ENCODE measurements at places on chromosomes 13 and 19. TPM values are rescaled to one million over a fixed set of nuclear protein-coding genes. Genes with fewer than 3 reads are reported as not detected.
A peak's percentile ranks its signal among the peaks of the same experiment; 100 is the strongest.

The C5AR2 gene
- 0.12 TPM for polyA plus RNA-seq

GRCh38 chr13:101706651-101707050 is 254.2 kb downstream of the ITGBL1 start:
- peak; percentile 61 for DNase-seq

GRCh38 chr19:4431808-4432674 is 25.6 kb downstream of the UBXN6 start:
- no peak for DNase-seq

- no peak for DNase-seq
Measured at GRCh38 chr13:111526922-111527321, 206.5 kb downstream of the TEX29 start.

GRCh38 chr19:54875506-54875905 is 1.5 kb downstream of the FCAR start:
- DNase-seq: no peak

DNA sequence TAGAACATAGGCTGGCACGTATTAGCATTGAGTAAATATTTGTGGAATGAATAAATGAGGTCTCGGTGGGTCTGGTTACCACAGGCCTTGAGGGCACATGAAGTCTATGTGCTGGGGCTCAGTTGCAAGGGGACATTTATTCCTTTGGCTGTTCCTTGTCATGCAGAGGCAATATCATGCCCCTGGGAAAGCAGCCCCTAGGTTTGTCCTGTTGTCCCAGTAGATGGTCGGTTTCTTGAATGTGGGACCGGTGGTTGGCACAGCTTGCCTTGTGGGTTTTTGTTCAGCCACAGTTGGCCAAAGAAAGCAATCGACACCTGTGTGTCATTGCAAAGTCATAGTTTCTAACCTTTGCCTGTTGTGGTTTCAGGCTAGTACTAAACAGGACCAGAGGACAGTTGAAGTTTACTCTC is 24.7 kb upstream of the GPR183 start:
- no peak for DNase-seq

- DNase-seq: no peak
Measured at GRCh38 chr19:10773969-10774368, 56.1 kb downstream of the DNM2 start.

DNA sequence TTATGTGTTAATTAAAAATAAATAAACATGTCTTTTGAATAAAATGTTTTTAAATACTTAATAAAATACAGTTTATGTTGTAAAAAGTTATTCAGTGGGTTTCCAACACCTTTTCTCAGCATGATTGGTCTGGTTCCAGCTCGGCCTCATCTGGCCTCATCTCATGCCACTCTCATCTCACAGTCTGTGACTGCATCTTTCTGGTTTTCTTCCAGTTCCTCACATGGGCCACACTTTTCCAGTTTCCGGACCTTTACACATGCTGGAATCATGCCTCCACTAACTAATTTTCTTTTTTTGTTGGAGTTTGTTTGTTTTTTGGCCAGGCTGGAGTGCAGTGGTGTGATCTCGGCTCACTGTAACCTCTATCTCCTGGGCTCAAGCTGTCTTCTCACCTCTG is 82.5 kb downstream of the RUBCNL start:
- no peak for DNase-seq

DNA sequence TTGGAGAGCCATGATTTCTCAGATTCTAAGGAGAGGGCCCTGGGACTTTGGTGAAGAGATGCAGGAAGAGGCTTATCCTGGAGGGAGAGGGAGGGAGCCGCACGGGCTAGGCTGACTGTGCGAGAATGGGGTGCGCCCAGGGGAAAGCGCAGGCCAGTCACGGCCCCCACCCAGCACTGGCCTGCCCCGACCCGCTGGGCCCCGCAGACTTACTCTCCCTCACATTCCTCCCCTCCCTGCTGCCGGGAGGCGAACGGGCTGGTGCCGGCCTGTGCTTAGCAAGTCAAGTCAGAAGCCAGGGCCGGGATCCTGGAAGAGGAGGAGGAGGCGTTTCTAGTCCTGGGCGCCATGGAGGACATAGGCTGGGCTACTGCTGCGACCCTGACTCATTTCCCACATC is 120.0 kb downstream of the CRYL1 start:
- DNase-seq: no peak

GRCh38 chr13:111210544-111211469 is 95.7 kb downstream of the ARHGEF7 start:
- peak; percentile 48 for DNase-seq

GRCh38 chr13:114027046-114027715 is 53.3 kb upstream of the C13orf46 start:
- peak; percentile 75 for DNase-seq

All from brain (organoid and tissue), 16 donors.